ENCODE measurements at places on chromosomes 11 and 22. TPM values are rescaled to one million over a fixed set of nuclear protein-coding genes. Genes with fewer than 3 reads are reported as not detected.

SULT4A1 gene
- 2.0 TPM for polyA plus RNA-seq

INPP5J gene
- 1.1 TPM for polyA plus RNA-seq

DKK3 gene
- polyA plus RNA-seq: 68.0 TPM

KCNJ4 gene
- polyA plus RNA-seq: not detected

OR56B4 gene
- not detected for polyA plus RNA-seq

ATXN10 gene
- 195 TPM for polyA plus RNA-seq

OR4D9 gene
- polyA plus RNA-seq: not detected

ART5 gene
- 4.0 TPM for polyA plus RNA-seq

APOL3 gene
- 6.6 TPM for polyA plus RNA-seq

CRYBA4 gene
- not detected for polyA plus RNA-seq

GPHA2 gene
- not detected for polyA plus RNA-seq

POU2AF2 gene
- not detected for polyA plus RNA-seq

DNA sequence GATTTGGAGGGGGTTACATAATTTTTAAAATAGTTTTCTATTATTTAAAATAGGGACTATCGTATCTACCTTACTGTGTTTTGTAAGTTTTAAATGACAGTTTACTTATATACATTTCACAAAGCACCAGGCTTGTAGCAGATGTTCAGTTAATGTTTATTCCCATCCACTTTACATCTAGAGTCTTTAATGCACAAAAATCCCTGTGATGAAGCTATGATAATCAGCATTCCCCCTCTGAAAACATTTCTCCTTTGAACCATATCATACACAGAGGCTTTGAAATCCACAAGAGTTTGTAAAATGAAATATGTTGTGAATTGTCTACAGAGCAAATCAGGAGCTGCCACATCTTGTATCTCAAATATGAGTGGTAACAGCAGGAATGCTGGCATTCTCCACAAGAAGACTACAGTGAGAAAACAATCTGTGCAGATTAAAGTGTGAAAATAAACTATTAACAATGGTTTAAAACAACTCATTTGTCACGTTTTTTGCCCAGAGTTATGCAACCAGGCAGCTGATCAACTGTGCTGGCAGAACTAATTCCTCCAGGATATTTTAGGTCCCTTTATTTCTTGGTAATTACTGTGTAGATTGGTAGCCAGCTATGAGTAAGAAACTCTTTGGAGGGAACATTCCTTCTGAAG, 699.1 kb upstream of the ARHGAP42 start:
- peak; percentile 43 for DNase-seq

- DNase-seq: no peak
These were observed 1335.3 kb downstream of the TBC1D22A start for GRCh38 chr22:48097723-48098122.

GRCh38 chr11:11998091-11998781, 10.2 kb downstream of the DKK3 start:
- DNase-seq: no peak

DNA sequence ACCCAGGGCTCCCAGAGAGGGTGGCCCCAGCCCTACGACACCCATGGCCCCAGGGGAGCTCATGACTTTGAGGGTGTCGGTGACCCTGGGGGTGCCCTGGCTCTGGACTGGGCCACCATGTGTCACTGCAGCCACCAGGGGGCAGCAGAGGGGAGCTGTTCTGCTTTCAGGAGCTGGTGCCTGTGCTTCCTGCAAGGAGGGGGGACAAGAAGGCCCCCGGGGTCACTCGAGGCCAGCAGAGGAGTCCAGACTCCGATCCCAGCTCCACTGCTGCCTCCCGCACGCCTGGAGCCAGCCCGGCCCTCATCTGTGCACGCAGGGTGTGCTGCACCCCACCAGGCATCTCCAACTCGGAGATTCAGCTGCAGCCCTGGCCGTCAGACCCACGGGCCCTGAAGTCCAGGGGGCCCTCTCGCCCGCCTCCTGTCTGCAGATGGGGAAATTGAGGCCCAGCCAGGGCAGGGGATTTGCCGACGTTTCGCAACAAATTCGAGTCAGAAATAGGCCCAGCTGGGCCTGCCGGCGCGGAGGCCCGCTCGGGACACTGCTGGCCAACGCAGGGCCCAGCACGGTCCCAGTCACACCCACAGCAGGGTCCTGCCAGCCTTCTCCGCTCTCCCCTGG, 29.5 kb upstream of the WNT7B start:
- DNase-seq: peak; percentile 96

DNA sequence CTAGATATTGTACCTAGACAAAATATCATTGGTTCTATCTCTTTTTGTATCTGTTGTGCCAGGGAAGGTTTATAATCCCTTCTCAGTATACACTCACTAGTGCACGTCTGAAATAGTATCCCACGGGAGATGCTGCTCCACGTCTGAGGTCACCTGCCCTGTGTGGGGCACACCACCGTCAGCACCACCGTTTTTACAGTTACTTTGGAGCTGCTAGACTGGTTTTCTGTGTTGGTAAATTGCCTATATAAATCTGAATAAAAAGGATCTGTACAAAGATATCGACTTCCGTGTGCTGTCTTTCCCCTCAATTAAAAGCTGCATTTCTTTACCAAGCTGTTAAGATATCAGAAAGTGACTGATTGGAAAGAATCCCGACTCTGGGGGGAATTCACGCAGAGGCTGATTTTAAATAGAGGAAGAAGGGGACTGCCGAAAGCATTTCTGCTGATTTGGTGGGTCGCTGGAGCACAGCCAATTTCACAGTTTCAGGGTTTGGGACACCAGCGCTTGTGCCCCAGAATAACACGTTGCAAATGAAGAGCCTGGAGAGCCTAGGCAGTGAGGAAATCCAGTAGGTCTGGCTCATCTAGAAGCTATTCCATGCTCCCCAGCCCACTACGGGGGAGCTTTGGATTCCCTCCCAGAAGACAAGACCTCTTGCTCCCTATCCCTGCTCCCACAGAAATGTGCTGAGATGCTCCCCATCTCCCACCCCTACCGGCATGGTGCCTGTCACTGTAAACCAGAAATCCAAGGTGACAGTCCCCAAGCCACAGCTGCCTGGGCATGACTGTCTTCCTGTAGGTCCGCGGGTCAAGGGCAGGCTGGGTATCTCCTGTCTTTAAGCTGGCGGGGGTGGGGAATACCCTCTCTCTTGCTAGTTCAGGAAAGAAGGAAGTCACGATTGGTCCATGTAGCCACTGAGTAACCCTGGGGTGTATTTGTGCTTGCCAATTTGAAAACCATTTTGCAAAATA, 12.7 kb upstream of the MYO18B start:
- no peak for DNase-seq

DNA sequence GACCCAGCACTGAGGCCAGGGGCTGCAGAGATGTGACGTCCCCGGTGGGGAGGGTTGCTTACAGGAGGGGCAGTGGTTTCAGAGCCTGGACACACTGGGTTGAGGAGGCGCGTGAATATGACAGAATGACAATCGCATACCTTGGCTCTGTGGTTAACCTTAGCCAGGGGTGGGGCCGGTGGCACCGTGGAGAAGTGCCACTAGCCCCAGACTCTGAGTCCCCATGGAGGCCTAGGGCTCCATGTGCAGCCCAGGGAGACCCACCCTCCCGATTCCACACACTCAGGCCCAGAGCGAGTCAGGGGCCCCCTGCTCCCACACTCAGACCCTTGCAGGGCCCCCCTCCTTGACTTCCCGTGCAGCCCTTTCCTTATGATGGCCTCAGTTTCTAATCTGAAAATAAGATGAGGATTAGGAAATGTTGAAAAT, 3.6 kb upstream of the ACR start:
- no peak for DNase-seq

- DNase-seq: peak; percentile 93
These were observed at the start of gene B4GAT1 for GRCh38 chr11:66347425-66348276. B4GAT1 (minus strand) TSS chr11:66347629; CDS start chr11:66347545, 84 bp downstream.

- no peak for DNase-seq
These were observed 489.2 kb upstream of the CNTN5 start for GRCh38 chr11:98531576-98531975.

GRCh38 chr11:116976941-116977570, 121.2 kb downstream of the SIK3 start:
- no peak for DNase-seq

- DNase-seq: no peak
These were observed 3.1 kb upstream of the MYEOV start for GRCh38 chr11:69290806-69291205.

GRCh38 chr11:48103621-48104567, 112.7 kb upstream of the OR4B1 start:
- no peak for DNase-seq

GRCh38 chr11:34086554-34087283, 18.7 kb upstream of the NAT10 start:
- DNase-seq: no peak

GRCh38 chr11:75479597-75480145, 46.1 kb downstream of the GDPD5 start:
- DNase-seq: no peak

- DNase-seq: no peak
These were observed 43.1 kb downstream of the MPPED2 start for GRCh38 chr11:30543066-30543465.

DNA sequence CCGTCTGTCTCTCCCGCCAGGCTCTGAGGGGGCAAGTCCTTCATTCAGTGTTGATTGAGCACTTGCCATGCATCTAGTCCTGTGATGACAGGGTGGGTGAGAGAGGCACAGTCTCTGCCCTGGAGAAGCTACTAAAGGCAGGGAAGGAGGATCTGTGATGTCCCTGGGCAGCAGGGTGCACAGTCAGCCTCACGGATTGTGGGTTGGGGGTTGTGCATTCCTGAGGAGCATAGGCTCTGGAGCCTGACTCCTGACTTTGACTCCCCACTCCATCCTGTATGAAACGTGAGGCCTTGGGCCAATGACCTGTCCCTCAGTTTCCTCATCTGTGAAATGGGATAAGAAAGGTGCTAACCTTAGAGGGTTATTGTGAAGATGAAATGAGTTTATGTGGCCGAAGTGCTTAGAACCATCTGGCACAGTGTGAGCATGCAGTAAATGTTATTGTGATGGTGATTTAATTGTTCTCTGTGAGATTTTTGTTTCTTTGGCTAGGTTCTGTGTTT, 4.7 kb downstream of the SLC22A8 start:
- no peak for DNase-seq
